ENCODE measurements at places on chromosomes 3 and 15.

DNA sequence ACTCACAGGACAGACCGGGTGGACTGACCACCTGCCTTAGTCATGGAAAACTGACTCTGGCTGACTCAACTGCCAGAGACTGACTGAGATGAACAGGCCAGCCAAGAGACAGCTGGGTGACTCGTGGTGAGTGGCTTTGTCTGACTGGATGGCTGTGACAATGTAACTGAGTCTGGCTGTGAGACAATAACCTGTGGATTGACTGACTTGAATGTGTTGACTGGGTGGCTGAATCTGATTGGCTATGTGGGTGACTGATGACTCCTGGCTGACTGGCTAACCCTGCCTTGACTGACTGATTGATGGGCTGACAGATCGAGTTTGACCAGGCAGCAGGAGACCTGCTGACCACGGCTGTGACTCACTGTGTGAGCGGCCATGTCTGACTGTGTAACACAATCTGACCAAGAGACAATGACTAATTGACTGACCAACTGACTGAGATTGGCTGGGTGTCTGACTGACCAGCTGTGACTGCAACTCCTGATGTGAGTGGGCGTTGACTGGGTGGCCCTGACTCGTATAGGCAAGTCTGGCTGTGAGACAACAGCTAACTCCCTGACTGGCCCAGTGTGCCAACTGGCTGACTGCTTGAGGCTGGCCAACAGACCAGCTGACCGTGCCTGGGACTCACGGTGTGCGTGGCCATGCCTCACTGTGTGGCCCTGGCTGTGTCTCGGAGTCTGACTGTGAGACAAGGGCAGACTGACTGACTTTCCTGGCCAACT is 509.1 kb downstream of the SHQ1 start:
- peak; percentile 69 for DNase-seq

- no peak for DNase-seq
Observed at GRCh38 chr15:96335411-96336024, 5.0 kb downstream of the NR2F2 start.

GRCh38 chr15:74840851-74841775 is 1.8 kb downstream of the ULK3 start:
- DNase-seq = no peak

DNA sequence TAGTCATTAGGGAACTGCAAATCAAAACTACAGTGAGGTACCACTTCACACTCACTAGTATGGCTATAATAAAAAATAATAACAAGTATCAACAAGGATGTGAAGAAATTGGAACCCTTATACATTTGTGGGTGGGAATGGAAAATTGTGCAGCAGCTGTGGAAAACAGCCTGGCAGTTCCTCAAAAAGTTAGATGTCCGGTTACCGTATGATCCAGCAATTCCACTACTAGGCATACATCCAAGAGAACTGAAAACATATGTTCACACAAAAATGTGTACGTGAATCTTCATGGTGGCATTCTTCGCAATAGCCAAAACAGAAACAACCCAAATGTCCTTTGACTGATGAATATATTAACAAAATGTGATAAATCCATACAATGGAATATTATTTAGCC is 187.9 kb upstream of the LYSMD4 start:
- no peak for DNase-seq

GRCh38 chr3:147358144-147358992 is 48.0 kb downstream of the ZIC4 start:
- DNase-seq = no peak

- DNase-seq = no peak
Observed at GRCh38 chr3:53167418-53168174, 6.6 kb downstream of the PRKCD start.

Measured in stimulated activated CD8-positive, alpha-beta memory T cell treated with anti-CD3 and anti-CD28 coated beads, Interleukin-2, amount 100 ng/mL, for 48 hours (primary cell).